ENCODE measurements at places on chromosomes 6 and 20.

DNA sequence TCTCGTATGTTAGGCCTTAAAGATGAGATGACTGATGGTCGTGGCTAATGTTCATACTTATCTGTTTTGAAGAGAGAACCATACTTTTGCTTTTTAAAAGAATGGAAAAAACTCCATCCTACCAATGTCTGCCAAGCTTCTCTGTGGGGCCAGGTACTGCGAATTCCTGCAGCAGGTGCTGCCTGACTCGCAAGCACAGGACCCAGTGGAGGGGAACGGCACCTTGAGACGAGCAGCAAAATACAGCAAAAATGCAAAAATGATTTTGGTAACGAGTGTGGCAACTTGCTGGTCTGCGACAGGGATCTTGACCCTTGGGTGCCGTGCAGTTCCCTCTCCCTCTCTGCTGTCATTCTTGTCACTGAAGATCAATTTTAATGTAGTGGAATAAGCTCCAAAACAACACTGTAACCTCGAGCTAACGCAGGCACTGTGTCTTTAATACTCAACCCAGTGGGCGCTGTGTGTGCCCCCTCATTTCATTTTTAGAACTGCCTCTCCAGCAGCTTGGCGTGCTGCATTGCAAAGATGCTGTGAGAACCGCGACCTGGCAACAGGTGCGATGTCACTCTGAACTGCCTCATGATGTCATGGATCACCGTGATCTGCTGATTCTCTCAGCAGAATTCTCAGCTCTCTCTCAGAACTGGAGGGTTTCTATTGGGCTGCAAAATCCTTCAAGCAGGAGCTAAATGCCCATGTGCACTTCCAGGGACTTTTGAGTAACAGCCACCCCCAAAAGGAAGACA lies 51.6 kb downstream of the RAMACL start:
- DNase-seq = no peak

DNA sequence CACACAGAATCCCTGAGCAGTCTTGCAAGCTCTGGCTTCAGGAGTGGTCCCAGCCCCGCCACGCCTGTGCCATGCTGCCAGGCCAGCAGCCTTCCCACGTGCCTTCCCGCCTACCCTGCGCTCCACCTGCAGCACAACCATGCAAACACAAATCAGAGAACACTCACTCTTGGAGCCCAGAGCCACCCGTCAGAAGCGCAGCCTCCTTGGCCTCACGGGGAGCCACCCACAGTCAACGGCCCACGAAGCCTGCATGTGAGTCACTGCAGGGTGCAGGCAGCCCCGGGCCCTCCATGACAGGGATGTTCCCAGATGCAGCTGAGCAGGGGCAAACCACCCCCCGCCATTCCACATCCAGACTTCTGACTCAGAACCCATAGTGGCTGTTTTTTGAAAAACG lies 217.0 kb downstream of the DLL1 start:
- DNase-seq = no peak

DNA sequence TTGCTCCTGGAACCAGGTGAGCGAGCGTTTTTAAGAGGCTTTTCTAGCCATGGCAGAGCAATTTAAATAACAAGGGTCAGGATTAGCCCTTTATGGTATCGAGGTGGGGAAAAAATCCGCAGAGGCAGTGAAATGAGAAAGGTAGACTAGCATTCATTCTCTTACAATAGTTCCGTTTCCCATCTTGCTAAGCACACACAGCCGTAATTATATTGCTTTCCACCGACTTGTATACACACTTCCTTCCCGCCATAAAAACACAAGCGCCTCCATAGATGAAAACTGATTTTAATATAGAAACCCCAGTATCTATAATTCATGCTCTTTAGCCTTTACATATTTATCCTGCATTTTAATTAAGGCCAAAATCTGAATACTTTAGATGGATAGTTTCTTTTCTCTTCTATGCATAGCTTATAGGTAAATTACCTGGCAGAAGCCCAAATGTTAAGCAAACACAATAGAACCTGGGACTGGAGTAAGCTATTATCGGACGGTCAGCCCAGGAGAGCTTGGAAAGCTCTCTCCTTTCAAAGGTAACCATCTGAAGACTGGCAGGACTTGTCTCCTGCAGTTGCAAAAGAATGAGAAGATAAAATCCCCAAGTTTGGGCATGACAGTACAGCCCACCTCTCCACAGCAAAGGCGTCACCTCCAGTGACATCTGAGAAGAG lies 90.9 kb upstream of the MC3R start:
- no peak for DNase-seq

DNA sequence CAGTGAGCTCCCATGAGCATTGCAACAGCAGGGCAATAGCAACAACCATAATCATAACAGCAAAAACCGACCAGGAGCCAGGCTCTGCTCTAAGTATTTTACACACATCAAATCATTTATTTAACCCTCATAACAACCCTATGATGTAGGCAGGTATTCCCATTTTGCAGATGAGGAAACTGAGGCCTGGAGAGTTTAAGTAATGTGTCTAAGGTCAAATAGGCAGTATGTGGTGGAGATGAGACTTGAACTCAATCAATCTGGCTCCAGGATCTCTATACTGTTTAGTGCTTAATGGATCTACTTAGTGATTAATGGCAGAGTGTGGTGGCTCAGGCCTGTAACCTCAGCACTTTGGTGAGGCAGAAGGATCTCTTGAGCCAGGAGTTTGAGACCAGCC lies 3.4 kb downstream of the TMEM151B start:
- no peak for DNase-seq

DNA sequence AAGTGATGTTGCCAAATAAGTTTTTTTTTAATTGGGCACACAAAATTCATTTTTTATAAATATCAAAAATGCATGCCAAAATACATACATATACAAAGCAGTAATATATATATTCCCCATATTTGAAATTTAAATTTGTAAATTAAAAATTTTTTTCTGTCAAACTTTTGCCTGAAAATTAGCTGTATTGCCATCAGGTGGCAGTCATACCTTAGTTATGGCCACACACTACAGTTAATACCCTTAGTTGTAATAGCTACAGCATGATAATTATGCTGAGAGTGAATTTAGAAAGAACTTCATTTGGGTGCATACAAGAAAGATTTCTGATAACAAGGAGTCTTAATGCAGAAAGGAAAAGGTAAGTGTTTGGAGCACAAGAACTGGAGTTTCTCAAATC lies 46.2 kb upstream of the SDHAF4 start:
- no peak for DNase-seq

DNA sequence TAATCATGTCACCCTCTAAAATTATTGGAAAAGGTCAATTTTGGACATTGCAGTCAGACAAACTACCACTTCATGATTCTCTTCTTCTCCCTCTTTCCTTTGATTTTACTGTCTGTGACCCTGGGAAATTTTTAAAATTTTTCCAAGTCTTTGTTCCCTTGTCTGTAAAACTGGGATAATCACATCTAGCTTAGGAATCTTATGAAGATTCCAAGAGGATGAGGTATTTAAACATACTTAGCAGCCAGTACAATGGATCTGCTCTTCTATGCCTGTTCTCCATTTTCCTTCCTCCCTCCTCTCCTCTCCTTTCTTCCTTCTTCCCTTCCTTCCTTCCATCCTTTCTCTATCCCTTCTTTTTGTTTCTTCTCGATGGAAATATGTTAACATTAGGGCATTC lies 651.6 kb upstream of the MARCKS start:
- DNase-seq = no peak

GRCh38 chr6:47292944-47293343 lies 16.8 kb downstream of the TNFRSF21 start:
- DNase-seq = no peak

- DNase-seq = no peak
Measured at GRCh38 chr20:13286607-13287006, 65.5 kb downstream of the ISM1 start.

GRCh38 chr6:27892649-27893058 lies 19.5 kb downstream of the OR2B2 start:
- DNase-seq = no peak

GRCh38 chr6:13194852-13195251 lies 133.5 kb downstream of the TBC1D7 start:
- DNase-seq = no peak

GRCh38 chr6:8633762-8634161 lies 198.4 kb upstream of the SLC35B3 start:
- DNase-seq = no peak

GRCh38 chr20:63264519-63264918 lies 8.1 kb upstream of the ARFGAP1 start:
- no peak for DNase-seq

GRCh38 chr6:145036848-145037567 lies 698.3 kb downstream of the EPM2A start:
- DNase-seq = no peak

DNA sequence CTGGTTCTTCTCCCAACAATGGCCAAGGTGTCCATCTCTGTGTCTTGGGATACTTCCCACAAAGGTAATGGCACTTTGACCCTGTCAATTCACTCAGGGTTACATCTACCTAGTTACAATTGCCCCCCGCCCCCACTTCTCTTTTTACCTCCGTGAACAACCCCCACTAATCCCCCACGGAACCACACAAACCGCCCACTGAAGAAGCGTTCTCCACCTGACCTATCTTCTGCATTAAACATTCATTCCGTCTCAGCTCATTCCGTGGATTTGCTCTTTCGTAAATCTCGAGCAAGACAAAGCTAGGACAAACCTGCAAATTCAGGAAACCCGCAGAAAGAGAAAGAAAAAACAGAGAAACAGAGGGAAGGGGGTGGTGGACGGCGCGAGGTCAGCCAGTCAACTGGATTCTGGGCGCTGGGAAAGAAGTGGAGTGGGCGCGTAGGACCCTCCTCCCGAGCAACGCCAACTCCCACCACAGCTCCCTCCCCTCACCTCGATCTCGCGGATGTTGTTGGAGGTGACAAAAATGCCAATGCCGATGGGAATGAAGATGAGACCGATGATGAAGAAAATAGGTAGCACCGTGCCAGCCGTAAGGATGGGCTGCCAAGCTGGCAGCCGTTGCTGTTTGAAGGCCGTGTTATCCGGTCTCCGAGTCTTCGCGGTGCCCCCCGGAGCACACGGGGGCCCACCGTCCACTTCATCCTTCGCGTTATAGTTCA lies 523 bp downstream of the TMEM30A start:
- no peak for DNase-seq

GRCh38 chr6:134467620-134468019 lies 149.7 kb upstream of the SGK1 start:
- DNase-seq = no peak

DNA sequence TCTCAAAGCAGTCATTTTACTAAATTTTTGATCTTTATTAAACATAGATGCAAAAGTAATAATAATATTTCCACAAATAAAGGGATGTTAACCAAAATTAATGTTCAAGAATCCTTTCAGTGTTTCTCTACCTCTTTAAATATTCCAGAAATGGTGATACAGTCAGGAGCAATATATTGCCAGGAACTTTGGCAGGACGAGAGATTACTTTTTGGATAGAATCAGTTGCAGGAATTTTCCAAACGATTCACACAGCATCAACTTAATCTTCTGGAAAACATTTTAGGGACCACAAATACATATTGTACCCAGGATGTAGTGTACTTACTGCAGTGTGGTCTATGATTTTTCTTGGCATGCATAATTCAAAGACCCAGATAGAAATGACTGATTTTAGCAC lies 125.7 kb downstream of the LAMA2 start:
- DNase-seq = no peak

DNA sequence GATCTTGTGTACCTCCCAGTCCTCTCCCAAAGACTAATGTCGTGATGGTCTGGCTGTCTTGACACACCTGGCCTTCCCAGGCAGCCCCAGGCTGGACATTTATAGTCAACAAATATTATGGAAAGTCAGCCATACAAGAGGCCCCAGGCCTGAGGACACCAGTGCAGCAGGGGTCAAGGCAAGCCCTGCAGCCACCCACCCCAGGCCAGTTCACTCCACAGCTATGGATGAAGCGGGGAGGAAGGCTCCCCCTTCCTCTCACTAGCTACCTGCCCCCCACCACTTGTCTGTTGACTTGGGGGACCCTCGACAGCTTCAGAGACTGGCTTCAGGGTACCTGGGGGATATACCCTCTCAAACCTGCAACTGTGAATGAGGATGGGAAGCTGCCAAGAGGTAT lies 132.1 kb downstream of the MRPL14 start:
- no peak for DNase-seq

DNA sequence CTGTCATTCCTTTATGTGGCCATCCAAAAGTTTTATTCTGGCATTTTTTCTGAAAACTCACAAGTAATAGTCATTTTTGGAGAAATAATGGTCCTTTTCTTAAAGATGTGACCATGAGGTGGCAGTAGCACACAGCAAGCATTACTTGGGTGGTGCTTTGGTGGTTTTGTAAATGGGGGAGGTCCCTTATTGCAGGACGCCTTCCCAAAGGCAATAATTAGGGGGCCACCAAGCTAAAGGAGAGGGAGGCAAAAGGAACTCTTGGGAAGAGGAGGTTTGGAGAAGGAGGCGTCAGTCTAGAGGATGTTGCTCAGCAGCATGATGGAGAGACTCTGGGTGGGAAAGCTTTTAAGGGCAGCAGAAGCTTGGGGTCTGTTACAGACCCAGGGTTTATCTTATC lies 422.6 kb upstream of the MMS22L start:
- DNase-seq = no peak

DNA sequence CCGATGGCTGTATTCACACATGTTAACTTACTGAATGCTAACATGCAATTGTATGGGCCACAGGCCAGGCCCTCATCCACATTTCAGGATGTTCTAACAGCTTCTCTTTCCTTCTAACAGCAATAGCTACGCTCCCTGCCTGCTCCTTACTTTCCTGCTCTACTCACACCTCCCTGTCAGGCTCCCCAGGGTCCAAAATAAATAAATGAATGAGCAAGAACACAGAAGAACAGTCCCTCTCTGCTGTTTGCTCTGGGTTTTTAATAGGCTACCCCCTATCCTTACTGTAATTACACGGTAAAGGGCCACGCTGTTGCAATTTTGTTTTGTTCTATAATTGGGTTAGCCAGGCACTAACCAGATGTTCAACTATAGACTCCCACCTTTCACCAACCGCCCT lies 135.6 kb downstream of the GMDS start:
- no peak for DNase-seq

DNA sequence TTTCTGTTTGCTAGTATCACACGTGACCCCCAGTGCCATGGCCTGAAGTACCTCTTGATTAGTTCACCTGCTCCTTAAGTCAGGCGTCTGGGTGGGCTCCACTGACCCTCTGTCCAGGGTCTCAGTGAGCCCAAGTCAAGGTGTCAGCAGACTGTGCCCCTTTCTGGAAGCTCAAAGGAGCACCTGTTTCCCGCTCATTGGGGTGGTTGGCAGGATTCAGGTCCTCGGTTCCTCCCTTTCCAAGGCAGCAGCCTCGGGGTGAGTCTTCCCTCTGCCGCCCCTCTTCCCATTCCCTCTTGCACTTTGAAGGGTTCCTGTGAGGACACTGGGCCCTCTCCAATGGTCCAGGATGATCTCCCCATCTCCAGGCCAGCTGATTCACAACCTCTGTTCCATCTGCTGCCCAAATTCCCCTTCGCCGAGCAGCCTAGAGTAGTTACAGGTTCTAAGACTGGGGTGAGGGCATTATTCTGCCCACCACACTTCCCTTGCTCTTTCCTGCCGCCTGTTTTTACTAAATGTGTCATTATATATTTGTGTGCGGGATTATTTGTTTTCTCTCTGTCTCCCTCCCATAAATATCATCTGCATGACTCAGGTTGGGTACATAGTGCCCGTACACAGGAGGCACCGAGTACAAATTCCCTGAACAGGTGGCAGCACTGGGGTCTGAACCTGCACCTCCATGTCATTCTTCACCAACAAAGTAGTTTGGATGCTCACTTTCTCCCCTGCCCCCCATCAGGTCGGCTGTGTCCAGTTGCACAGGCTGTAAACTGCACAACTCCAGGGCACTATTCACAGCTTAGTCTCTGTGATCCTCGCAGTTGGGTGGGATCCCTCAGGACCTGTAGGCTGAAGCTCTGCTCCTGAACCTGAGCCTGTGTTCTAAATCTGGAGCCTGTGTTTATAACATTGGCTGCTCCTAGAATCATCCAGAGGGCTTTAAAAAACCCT lies 58.5 kb downstream of the RBM38 start:
- DNase-seq = no peak
